GM23248 (cell line): ENCODE measurements at places on chromosomes 1 and 21. TPM values are rescaled to one million over a fixed set of nuclear protein-coding genes. Genes with fewer than 3 reads are reported as not detected.

The DENND2C gene
- total RNA-seq = 5.9 and 6.8 TPM in 2 replicates

GRCh38 chr1:9391620-9392019 lies 98.9 kb downstream of the SPSB1 start:
- DNase-seq = peak; percentile 13

GRCh38 chr1:44775930-44776729 lies 790 bp downstream of the RPS8 start:
- peak; percentile 49 for DNase-seq

- DNase-seq = no peak
These were observed 43.9 kb upstream of the CAMK1G start for GRCh38 chr1:209539576-209539975.
